ENCODE measurements at places on chromosomes 3 and 15.

DNA sequence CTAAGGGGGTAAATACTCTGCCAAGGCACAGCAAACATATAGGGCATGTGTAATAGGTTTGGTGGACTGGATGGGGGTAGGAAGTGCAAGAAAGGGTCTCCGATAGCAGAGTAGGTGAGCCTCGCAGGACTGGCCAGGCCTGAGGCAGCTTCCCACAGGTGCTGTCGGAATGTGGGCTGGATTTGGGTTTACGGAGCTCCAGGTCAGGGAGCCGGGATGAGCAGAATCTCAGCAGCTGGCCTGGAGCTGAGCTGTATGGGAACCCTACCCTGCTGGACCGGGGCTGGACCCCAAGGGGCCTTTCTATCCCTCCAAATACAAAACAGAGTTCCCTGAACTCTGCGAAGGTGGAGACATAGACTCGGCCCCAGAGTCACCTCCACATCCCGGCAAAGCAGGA is 15.0 kb downstream of the KLF15 start:
- no peak for DNase-seq

DNA sequence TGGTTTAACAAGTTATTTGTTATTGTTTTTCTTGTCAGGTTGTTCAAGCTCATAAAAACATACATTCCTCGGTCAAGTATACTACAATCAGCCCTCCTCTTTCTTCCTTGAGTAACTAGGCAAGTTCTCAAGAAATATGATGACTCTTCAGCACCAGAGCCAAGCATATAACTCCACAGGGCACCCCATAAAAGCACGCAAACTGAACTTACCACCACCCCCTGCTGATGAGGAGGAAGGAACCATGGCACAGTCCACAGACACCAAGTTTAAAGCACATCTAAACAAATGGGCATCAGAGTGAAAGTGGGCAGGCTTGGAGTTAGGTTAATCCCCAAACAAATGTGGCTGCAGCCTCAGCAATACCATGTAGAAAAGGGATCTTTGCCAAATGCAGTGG is 5.3 kb downstream of the IP6K2 start:
- no peak for DNase-seq

DNA sequence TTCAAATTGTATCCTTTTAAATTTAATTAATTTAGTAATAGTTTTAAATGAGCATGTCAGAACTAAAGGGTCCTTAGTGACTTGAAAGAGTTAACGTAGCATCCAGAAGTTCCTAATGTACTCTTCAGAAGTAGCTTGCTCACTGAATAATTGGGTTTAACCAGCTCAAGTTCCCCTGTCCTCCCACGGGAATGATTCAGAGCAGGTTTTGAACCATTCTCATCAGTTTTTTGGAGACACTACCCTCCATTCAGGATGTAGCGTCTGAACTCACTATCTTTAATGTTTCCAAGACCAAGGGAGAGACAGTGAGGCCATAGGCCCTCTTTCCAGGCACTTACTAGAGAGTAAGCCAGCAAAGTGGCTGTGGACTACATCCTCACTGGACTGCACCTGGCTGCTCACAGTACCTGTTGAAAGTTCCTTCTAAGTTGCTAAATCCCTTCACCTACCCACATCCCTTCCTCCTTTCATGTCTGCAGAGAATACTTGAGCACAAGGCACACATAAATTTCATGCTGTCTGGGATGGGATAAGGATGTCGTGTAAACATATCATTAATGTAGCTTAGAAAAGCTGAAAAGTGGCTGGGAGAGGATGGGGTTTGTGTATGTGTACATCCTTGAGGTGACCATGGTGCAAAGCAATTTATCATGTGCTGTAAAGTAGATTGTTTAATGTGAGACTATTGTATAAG is 146.3 kb downstream of the PLCL2 start:
- DNase-seq, result no peak

DNA sequence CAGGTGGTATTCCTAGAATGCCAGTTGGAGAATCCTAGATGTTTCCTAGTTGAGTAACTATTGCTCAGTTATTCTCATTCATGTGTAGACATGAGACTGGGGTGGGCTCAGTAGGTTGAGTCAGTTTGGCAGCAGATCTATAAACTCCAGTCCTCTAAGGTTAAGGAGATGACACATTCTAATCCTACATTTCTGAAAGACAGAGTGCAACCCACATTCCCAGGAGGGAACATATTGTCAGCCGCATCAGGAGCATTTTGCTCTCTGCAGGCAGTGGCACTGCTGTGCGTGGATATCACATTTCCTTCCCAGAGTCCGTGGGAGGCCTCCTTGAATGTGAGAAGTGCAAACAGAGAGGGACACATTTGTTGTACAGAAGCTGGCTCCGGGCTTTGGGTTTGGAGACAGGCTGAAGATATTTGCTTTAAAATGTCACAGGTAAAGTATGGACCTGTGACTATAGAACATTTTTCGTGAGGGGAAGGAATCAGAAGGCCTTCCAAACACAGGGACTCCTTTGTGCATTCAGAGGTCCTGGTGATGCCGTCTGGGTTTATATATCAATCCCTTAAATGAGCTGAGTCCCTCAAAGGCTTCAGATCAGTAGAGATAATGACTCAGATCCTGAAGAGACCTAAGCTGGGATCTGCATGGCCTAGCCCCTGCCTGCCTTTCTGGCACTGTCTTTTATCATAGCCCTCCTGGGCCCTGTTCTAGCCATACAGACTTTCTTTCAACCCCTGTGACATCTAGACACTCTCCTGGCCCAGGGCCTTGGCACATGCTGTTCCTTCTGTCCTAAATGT is 156.5 kb downstream of the CADPS start:
- DNase-seq, result no peak

DNA sequence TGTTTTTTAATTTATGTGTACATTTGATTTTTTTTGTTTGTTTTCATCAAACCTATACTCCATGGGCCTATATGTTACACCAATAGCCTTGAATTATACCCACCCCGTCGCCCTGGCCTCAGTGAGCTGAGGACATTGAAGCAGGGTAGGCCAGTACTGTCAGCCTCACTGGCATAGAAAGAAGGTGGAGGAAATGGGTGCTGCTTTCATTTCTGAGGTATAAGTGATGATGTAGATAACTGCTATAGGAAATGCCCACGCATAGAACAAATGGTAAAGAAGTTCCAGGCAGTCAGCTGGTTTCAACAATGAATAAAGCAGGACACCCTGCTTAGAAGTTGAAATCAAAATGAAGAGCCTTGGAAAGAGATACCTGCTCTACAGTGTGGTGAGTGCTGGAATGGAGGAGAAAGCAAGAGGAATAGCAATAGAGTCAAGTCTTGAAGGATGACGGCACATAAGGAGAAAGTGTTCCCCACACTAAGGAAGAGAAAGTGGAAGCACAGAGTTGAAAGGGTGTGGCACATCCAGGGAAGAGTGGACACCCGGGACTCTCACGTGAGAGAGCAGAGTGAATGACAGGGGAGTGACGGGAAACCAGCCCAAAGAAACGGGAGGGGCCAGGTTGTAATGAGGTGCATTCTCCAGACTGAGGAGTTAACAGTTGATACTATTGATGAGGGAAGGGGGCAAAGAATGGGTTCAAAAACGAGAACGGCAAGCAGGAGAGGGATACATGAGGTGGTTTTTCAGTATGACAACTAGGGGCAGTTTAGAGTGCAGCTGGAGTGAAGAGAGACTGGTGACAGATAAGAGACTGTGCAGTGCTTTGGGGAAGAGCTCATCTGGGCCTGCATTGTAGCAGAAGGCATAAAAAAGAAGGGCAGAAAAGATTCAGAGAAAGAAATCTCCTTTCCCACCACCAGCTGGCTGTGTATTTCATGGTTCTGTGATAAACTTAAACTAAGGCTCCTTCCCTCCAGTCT is 70.5 kb downstream of the KLHL25 start:
- DNase-seq, result peak; percentile 16

GRCh38 chr3:67048067-67048714 is 50.1 kb downstream of the KBTBD8 start:
- DNase-seq, result no peak

DNA sequence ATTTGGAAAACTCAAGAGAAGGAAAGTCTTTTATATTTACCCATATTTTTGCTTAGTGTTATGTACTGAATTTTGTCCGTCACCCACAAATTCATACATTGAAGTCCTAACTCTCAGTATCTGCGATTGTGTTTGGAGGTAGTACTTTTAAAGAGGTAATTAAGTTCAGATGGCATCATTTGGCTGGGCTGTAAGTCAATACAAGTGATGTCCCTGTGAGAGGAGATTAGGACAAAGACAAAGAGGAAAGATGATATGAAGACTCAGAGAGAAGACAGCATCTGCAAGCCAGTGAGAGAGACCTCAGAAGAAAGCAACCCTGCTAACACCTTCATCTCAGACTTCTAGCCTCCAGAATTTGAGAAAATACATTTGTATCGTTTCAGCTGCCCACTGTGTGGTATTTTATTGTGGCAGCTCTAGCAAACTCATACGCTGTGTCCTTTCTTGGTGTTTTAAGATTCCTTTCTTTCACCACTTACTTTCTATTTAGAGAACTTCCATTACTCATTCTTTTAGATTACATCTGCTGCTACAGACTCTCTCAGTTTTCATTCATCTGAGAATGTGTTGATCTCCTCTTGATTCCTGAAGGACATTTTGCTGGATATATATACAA is 17.0 kb downstream of the LRCH3 start:
- DNase-seq, result no peak

DNA sequence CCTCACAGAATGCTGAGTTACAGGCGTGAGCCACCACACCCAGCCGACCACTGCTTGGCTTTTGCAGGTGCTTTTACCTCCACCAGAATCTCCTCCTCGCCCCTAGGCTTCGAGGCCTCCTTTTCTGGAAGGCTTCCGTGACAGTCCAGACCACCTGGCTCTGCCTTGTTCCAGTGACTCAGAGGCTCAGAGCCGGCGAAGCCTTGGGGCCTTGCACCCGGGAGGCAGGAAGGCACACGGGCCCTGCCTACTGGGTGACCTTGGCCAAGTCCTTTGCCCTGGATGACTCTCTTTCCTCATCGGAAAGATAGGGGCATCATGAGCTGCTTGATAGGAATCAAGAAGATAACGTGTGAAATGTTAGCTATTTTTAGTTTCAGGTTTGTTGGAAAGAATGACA is 31.3 kb upstream of the FURIN start:
- no peak for DNase-seq

GRCh38 chr3:126267169-126267975 is 87.0 kb upstream of the ALDH1L1 start:
- no peak for DNase-seq
